Hematopoietic multipotent progenitor cell (in vitro differentiated cells): ENCODE measurements at places on chromosomes 4 and X.

DNA sequence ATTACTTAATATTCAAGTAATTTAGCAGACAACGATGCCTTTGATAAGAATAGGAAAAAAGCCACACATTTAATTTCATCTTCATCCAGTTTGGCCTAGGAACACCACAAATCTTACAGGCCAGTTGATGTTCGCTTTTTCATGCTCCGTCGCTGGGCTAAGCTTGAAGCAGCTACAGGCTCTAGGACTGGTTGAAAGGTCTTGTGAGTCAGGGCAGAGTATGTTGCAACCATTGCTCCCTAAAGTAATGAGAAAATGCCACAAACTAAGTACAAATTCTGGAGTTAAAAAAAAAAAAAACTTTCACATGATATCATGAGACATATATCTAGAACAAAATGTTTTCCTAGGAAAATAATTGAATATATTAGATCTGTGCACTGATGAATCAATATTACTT lies 123.8 kb downstream of the RPS6KA6 start:
- DNase-seq = no peak

GRCh38 chrX:9586992-9587392 lies 122.1 kb downstream of the TBL1X start:
- no peak for DNase-seq

- no peak for DNase-seq
Measured at GRCh38 chr4:147325571-147325981, 155.3 kb upstream of the EDNRA start.

DNA sequence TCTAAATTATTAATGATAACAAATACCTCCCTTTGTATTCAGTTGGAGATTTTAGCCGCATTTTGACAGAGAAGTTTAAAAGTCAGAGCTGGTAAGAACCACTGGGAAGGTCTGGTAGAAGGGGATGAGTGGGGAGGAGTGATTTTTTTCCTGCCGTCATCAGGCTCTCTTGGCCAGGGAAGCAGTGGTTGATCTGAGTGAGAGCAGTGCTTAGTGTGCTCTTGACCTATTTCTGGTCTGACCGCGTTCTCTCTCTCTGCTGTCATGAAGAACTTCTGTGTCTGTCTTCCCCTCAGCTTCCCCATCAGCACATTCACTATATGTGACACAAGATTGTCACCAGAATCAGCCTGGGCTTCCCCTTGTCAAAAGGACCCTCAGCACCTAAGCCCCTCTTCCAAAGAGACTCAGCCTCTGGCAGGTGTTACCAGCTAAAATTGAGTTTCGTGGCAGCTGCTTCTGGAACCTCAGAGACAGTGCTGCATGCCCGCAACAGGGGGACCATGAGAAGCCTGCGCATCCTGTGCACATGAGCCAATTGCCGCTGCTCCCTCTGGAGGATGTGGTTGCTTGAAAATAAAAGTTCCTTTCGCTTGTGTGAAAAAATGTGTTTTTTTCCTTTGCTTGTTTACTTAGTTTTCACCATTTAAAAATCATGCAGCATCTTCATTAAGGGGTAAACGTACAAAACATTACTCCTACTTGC lies 268.9 kb downstream of the C4orf33 start:
- no peak for DNase-seq

GRCh38 chrX:40096395-40097091 lies 1.2 kb downstream of the BCOR start:
- DNase-seq = no peak

DNA sequence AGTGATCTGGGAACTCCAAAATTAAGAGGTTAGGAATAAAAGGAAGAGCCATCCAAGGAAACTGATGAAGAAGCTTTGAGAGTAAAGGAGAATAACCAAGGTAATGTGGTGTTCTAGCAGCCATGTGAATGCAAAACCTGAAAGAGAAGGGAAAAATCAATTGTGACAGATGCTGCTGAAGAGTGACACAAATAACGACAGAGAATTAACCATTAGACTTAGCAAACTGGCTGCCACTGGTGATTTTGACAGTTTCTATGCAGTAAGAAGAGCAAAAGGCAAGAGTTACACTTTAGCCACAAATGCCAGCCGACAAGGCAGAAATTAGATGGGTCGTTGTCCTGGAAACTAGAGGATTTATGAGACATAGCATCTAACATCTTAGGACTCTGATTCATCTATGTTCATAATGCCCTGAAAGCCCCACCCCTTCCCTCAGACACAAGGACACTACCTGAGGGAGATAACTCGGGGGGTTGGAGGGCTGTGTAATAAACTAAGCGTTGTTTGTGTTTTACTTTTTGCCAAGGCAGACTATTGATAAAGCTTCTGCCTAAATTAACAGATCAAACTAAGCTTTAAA lies 13.0 kb upstream of the TMEM144 start:
- no peak for DNase-seq

GRCh38 chrX:68944211-68944610 lies 115.4 kb downstream of the EFNB1 start:
- DNase-seq = no peak

- no peak for DNase-seq
Measured at GRCh38 chr4:146273204-146273901, 59.0 kb downstream of the REELD1 start.

DNA sequence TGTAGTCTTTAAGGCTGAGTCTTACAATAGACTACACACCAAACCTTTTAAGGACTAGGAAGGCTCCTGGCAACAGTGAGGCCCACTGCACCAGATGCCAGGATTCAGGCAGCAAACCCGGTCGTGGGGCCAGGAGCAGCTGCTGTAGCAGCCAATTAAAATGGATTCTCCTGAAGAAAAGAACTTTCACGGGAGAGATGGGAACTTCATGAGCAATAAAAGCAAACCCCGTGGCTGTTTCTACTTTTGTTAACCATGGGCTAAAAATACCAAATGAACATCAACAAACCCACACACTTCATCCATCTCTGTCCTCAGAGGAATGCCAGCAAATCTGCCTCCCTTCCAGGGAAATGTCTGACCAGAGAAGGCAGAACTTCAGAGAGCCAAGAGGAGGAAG lies 101.4 kb downstream of the BTC start:
- DNase-seq = no peak

DNA sequence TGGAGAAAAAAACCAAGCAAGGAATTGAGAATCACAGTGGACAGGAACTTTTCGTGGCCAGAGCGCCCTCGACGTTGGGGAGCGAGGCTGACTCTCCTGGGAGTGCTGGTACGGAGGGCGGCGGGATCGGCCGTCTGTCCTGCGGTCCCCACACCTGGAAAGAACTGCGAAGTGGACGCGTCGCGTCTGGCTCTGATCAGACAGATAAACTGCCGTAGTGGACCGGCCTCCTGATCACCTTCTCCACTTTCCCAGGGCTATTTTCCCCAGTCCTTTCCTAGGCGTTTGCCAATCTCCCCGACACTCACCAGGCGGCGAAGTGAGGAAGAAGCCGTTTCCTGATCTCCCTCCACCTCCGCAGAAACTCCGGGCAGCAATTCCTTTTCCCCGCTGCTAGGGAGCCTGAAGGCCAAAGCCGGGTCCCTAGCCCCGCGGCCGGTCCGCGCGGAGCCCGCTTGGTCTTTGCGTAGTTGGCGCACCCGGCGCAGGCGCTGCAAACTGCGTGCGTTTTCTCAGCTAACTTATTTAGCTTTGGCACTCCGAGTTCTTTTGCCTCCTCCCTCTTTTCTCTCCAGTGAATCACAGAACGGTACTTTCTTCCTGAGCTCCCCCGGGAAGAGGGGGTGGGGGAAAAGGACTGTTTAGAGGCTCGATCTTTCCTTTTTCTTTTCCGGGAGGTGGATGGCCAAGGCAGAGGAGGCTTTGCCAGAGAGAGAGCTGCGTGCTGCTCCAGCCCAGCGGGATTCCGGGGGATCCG lies at the start of gene ARSJ:
TSS of gene ARSJ (minus strand) at position 500 of the 757 bp plus-strand sequence. CDS start 813 bp downstream, outside the sequence.
- peak; percentile 22 for DNase-seq

DNA sequence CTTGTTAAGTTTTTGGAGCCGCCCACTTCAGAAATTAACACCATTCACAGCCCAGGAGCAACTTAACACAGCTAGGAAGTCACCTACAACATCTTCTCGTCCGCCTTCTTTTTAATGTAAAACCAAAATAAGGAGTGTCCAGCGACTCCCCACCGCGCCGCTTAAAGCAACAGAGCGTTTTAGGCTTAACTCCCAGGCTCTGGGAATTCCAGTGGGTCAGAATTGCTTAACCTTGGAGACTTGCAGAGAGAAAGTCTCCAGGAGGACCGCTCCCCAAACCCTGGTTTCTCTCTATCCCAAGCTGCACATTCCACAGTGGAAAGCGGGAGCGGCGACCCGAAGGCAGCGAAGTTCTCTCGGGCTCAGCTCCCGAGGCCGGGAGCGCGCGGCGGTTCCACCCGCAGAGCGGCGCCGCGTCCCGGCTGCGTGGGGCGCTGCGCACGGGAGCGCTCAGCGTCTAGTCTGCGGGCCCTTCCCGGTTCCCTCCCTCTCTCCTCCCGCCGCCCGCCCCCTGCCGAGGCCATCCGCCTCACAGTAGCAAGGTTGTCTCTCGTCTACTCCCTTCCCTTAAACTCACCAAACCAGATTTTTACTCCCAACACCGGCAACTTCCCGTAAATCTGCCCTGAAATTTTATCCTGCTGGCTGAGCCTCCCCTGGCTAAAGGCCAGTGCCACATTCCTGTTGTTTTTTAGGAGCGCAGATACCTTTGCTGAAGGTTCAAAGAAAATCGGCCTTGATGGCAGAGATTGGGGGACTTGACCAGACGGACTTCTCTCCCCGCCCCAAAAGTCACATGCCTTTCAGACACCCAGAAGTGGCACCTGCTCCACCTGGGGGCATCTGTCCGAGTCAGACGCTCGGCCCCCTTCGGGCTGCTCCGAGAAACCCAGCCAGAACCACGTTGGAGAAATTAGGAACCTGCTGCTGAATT lies at the start of gene RBM47:
TSS of gene RBM47 (minus strand) at position 464 of the 934 bp plus-strand sequence. CDS start 190,971 bp downstream, outside the sequence.
- peak; percentile 39 for DNase-seq
